Stimulated activated CD4-positive, alpha-beta T cell treated with anti-CD3 and anti-CD28 coated beads, TNF-alpha, amount 100 ng/mL, for 1 hour (primary cell): ENCODE measurements at places on chromosomes 5 and 9.

GRCh38 chr9:107782789-107783188, 293.2 kb upstream of the KLF4 start:
- no peak for DNase-seq

DNA sequence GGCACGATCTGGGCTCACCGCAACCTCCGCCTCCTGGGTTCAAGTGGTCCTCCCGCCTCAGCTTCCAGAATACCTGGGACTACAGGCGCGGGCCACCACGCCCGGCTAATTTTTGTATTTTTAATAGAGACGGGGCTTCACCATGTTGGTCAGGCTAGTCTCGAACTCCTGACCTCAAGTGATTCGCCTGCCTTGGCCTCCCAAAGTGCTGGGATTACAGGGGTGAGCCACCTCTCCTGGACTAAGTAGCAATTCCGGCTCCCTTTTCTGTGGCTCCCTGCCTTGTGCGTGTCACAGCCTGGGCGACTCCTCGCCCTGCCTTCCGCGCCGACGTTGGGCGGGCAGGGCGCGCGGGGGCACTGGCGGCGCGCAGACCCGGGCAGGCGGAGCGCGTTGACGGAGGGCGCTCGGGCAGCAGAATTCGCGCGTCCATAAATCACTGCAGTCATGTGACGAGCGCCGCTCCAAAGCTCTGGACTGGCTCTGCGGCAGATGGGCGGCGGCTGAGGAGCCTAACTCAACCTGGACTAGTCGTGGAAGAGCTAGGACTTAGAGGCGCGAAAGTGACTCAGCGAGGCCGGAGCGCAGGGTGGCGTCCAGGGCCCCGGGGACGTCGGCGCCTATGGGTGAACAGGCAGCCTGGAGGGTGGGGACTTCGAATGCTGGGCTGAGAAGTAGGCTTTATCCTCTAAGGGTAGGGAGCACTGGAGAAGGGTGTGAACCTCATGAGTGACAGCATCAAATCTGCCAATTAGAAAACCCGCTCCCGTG, 1.4 kb upstream of the CIZ1 start:
- DNase-seq = no peak

DNA sequence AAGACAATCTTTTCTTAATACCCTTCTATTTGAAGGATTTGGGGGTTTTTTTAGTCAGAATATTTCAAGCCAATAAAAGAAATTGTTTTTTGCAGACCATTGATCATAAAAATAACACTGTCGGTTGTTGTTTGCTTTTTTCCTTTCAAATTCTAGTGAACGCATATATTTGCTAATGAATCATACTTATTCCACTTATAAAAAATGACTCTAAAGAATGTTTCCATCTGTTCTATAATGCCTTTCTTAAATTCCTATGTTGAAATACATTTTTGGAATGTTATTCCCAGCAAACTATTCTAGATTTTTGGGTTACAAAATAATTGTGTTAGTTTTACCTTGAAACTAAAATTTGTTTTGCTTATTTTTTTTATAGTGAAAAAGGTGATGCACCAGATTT, 32.2 kb downstream of the CWC27 start:
- DNase-seq = no peak

- no peak for DNase-seq
These were observed 840.3 kb upstream of the SEMA6A start for GRCh38 chr5:117414926-117415325.

GRCh38 chr5:173568703-173569102, 47.7 kb downstream of the BOD1 start:
- DNase-seq = no peak

GRCh38 chr5:171312129-171312974, 3.3 kb downstream of the TLX3 start:
- no peak for DNase-seq

- DNase-seq = no peak
These were observed 143.6 kb downstream of the MRPS30 start for GRCh38 chr5:44952376-44952775.

DNA sequence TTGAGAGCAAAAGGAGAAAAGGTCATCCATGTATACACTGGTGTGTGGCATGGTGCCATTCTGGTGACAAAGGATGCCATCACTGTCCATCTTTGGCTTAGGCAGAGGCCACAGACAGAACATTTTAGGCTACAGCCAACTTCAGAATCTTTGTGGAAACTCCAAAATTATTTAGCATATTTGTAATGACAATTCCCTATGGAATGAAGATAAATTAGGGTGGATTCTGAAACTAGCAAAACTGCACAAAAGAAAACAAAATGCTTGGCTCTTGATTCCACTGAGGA, 92.5 kb downstream of the FBXW11 start:
- no peak for DNase-seq

DNA sequence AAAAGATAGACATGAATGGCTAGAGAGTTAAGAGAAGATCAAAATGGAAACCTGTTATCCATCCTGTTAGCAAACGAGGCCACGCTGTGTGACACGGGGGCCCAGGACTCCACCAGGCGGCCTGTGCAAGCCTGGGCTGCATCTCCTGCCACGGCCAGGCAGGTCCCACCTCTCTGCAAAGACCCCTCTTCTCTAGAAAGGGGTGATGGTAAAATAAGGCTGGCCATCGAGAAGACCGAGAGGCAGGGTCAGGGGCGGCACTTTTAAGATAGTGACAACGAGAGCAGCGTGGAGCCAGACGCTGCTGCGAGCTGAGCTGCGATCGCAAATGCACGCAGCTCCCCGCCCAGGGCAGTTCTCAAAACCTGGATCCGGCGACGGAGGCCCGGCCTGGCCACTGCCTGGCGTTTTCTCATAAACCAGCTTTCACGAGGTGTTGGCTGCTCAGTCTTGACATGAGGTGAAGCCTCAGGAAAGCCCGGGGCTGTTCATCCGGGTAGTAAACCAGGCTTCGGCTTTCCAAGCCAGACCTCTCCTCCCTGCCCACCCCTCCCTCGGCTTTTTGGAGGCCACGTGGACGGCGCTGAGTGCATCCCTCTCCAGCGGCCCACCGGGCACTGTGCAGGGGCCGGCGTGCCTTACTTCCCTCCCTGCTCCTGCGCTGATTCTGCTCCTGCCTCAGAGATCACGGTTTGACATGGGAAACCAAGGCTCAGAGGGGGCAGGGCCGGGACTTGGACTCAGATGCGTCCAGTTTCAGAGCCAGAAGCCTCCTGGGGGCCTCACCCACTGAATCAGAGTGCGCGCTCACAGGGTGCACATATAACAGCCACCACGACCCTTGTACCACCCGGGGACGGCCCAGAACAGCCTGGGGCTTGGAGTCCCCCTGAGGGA, 151.6 kb upstream of the PHYKPL start:
- DNase-seq = no peak

DNA sequence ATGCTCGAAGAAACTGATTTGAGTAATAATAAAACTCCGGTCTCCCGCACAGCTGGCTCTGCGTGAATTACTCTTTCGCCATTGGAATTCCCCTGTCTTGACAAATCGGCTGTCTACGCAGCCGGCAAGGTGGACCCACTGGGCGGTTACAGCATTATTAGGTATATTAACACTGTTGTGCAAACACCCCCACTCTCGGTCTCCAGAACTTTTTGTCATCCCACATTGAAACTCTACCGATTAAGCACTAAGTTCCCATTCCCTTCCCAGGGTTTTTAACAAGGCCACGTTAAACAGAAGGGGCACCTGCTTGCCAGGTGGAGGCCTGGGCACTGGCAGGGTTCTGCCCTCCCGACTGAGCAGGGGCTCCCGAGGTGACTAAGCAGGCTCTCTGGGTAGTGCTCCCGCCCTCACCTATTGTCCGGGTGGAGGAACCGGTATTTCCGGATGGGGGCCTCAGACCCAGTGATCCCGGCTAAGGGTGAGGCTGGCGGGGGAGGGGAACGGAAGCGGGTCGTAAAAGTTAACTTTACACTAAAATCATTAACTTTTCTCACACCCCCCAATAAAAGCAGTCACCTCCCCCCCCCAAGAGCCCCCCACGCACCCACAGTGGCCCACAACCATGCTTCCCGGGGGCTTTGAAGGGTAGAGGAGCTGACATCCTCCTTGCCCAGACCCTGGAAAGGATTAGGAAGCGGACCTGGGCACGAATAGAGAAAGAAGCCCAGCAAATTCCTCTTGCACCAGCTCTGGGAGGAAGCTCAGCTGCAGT, 53.5 kb upstream of the TJP2 start:
- no peak for DNase-seq

- no peak for DNase-seq
These were observed 402.9 kb downstream of the CYLC2 start for GRCh38 chr9:103397868-103398600.

GRCh38 chr5:102690910-102691309, 64.2 kb upstream of the PAM start:
- no peak for DNase-seq

DNA sequence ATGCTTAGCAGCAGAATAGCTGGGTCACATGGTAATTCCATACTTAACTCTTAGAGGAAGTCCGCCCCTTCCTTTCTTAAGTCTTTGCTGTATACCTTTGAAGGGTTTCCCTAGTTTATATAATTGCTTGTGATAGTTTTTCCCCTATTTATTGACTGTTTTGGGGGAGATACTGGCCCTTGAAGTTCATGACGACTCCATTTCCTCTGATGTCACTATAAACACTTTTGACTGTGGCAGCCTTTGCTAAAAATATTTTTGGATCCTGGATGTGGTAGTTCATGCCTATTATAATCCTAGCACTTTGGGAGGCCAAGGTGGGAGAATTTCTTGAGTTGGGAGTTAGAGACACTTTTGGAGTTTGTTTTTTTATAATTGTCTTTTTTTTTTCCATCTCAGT, 38.4 kb downstream of the NSD1 start:
- no peak for DNase-seq

- DNase-seq = no peak
These were observed 48.3 kb downstream of the MRPS27 start for GRCh38 chr5:72271702-72272101.

DNA sequence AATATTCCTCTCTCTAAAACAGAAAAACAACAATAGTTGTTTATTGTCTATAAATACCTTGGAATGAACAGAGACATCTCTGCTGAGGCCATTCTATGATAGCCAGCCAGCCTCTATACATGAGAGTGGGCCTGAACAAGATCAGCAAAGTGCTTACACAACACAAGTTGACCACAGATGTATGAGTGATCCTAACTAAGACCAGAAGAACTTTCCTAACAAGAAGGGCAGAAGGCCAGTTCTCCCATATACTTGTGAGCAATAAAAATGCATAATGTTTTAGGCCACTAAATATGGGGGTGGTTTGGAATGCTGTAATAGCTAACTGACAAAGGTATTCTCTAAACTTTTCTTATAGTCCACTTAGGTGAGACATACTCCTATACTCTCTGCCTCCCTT, 345.7 kb downstream of the SPATA31D1 start:
- no peak for DNase-seq

GRCh38 chr5:53076014-53076583, 33.5 kb downstream of the MOCS2 start:
- no peak for DNase-seq

GRCh38 chr9:81893929-81894328, 34.3 kb upstream of the SPATA31D4 start:
- DNase-seq = no peak

GRCh38 chr9:64066736-64067368, 1218.2 kb downstream of the FOXD4L5 start:
- DNase-seq = no peak

- DNase-seq = no peak
These were observed 158.8 kb downstream of the FGF18 start for GRCh38 chr5:171578049-171578828.

DNA sequence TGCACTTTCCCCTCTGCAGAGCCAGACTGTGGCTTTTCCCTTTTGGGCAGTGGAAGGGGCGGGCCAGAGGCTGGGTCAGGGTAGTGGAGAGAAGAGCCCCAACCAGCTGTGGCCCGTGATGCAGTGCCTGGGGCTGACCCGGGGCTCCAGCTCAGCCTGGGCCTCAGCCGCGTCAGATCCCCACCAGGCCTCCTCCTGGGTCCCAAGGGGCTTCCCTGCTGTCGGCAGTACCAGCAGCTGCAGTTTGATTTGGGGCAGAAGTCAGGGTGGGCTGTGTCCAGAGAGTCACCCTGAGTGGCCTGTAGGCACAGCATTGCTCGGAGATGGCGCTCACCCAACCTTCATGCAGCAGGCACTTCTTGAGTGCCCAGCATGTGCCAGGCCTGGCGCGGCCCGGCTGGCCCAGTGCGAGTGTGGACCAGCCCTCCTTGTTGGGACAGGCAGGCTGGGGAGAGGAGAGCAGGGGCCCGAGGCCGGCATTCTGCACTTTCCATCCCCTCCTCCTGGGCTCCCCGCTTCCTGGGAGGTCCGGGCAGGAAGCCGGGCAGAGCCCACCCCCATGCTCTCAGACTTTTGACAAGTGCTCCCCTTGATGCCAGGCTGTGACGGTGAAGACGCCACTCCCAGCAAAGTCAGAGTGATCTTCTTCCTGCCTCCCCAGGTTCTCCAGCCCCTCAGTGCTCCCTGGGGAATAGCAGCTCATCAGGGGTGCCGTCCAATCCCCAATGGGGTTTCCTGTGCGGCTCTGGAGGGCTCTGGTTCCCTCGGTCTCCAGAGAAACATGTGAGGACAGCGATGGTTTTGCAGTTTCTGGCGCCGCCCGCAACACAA, 88.3 kb upstream of the COL5A1 start:
- DNase-seq = no peak

GRCh38 chr5:172164769-172165212, 23.2 kb downstream of the STK10 start:
- no peak for DNase-seq

- DNase-seq = no peak
These were observed 3.9 kb upstream of the MEF2C start for GRCh38 chr5:88886746-88887341.

DNA sequence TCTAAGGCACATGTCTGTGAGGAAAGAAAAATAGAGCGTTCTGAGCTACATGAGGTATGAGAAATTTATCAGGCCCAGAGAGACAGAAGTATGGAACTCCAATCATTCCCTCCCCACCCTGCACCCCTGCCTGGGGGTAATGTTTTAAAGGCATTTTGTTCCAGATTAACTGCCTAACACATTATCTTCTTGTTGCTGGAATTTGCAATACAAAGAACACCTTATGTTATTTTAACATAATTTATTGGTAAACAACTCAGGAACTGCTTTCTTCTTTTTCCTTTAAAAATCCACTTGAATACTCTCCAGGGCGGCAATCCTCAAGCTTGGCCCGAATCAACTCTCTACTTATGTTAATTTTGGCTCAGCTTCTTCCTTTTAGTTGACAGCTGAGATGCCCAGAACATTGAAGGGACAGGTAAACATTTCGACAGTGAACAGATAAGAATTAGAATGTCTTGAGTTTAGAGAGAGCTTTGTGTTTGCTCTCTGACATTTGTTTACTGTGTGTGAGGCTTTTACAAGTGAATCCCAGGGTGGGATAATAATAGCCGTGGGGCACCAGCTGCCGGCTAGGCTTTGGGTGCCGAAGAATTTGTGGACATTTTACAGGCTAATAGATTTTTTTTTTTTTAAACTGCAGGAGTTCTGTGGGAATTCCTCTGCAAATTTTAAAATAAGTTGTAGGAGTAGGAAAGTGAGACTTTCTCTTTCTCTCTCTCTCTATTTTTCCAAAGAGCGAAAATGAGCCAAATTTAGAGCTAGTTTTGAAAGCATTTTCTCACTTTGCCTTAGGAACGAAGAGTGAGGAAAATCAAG, 96.4 kb upstream of the TAF11L2 start:
- DNase-seq = no peak

GRCh38 chr5:14718778-14719177, 54.3 kb downstream of the OTULIN start:
- no peak for DNase-seq
